AG08396 (cell line): ENCODE measurements at places on chromosomes 3 and 15.

- DNase-seq, result no peak
These were observed 129.3 kb downstream of the IQCH start for GRCh38 chr15:67383899-67384298.

- peak; percentile 53 for DNase-seq
These were observed 192.6 kb downstream of the PDZRN3 start for GRCh38 chr3:73432023-73432705.

GRCh38 chr3:71478568-71478967 is 105.0 kb downstream of the FOXP1 start:
- peak; percentile 23 for DNase-seq

- no peak for DNase-seq
These were observed 117.4 kb downstream of the LIPC start for GRCh38 chr15:58549013-58549784.

DNA sequence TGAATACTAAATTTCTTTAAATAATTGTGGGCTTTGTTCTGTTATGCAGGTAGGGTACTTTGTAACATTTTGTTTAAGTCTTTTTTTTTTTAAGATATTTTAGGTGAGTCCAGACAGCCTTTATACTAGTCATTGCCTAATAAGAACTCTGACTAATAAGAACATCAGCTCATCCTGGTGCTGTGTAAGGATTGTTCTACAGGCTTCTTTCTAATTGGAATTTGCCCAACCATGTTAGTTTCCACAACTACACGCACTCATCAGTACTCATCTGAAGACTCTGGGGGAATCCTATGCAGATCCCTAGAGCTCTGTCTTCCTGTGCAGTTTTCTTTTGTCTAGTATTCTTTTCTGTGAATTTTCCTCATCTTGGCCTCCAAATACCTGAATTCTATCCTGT is 741.8 kb downstream of the IGSF11 start:
- no peak for DNase-seq

DNA sequence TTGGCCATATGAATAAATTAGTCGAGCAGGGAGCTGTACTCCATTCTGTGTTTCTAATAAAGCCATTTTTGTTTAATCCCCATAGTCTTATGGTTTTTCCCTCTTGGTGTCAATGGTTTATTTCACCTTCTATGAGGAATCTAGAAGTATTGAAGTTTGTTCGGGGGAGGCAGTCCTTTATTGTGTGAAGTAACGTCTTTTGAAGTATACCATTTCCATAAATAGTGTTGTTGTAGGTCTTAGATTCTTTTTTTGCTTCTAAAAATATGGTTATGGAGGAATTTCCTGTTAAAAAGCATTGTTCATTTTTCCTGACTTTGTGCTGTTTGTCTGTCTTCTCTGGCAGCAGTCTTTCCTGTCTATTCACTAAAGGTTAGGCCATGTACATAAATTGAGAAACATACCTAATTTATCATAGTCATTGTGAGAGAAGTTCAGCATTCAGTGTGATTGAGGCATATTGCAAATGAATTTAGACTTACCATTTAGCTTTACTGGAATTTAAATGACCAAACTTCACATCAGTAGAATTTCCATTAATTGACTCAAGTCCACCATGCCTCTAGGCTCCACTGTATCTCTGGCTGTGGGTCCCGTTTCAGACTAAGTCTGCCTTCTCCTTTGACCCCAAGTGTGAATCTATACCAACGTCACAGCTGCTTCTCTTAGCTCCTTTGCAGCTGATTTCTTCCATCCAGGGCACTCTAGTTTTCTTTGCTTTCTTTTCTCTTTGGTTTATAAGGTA is 37.3 kb downstream of the YEATS2 start:
- no peak for DNase-seq

- peak; percentile 57 for DNase-seq
These were observed 40.3 kb downstream of the RGMA start for GRCh38 chr15:93048759-93049161.

DNA sequence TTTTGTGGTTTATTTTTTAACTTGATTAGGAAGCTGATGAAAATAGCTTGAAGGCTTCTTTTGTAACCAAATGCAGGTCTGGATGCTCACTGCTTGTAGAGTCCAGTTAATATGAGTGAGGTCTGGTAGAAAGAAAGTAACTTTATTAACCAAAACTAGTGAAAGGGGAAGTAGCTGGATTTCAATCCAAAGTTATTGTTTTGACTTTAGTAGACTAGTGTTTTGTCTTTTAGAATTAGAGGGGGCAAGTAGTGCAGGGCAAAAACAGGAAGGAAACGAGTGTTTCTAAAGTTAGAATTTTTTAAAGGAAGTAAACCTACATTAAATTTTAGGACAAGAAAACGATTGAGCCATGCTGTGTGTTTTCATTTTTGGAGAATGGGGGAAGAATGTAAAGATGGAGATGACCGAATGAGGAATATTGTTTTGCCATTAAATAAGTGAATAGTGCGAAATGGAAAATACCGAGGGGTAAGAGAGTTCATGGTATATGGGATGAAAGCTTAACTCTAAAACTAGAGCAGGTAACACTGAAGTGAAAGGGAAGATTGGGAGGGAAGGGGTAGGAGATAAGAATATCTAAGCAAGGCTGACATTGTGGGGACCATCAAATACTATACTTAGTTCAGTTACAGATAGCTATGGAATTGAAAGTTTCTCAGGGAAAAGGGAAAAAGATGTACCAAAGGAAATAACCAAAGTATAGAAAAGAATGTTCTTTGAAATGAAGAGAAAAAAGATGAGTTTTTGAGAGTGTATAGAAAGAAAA is 40.0 kb downstream of the USP3 start:
- no peak for DNase-seq

- peak; percentile 4 for DNase-seq
These were observed 464.1 kb upstream of the RARB start for GRCh38 chr3:24963762-24964625.

- no peak for DNase-seq
These were observed 108.5 kb downstream of the ASB7 start for GRCh38 chr15:100710744-100711515.

GRCh38 chr15:60297047-60297446 is 100.7 kb downstream of the ANXA2 start:
- no peak for DNase-seq

DNA sequence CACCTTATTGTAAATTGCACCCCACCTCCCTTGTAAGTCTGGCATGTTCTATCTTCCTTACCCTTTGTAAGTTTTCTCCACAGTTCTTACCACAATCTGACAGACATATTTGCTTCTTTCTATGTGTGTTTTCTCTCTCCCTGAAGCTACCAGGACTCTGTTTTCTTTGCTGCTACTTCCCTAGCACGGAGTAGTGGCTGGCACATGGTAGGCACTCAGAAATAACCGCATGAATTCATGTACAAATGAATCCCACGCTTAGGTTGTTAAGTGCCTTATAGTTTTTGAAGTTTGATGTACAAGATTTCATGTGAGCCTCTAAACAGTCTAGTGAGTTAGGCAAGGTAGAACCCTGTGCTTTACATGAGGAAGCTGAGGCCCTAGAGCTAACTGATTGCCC is 178.4 kb upstream of the CTDSPL start:
- DNase-seq, result no peak

DNA sequence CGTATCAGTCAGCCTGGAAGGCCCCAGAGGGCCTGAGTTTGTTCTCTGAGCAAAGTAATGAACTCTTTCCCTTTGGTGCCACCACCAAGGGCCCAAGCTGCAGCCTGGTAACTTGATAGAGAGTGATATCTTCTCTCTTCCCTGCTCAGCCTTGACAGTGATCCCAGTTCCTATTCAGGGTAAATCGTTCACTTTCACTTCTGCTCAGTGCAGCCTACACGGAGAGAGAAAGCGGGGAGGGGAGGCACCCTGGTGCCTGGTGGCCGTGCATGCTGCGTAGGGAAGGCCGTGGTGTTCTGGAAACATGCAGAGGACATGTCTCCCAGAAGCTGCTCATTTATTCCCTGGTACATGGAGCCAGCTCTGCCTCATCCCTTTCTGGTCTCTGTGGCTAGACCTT is 54.9 kb downstream of the KIF9 start:
- DNase-seq, result no peak

GRCh38 chr3:73448761-73449301 is 175.9 kb downstream of the PDZRN3 start:
- DNase-seq, result no peak

DNA sequence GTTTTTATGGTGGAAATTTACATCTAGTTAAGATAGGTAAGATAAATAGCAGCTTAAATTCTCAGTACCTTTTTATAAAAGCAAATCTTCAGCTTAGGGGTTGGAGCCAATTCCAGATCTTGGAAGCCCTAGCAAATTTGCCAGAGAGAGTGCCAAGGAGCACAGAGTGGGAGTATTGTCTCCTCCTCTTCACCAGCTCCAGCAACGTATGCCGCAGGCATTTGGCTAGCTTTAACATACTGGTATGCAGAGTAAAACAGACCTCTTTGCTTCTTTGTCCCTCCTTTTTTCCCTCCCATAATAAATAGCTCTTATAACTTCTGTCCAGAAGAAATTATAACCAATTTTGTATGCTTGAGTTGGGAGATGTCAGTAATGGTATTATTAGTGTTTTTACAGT is 140.4 kb downstream of the DIPK2A start:
- DNase-seq, result no peak

DNA sequence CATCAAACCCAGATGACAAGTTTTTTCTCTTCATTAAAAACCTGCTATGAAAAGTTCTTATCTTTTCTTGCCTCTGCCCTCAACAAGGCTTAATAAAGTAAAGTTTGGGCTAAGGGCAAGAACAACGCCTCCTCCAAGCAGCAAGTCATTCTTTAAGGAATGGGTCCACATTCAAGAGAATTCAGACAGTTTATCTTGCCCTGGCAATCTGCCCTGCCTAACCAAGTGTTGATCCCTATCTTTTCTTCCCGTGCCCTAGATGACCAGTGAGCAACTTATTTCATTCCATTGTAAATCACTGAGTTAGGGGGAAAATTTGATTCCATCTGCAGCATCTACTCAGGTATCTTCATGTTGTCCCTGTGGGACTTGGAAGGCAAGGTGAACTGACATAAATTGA is 370.3 kb upstream of the DPPA4 start:
- no peak for DNase-seq

GRCh38 chr15:67784090-67784781 is 41.1 kb upstream of the SKOR1 start:
- DNase-seq, result no peak

GRCh38 chr3:109152320-109152719 is 15.8 kb downstream of the C3orf85 start:
- DNase-seq, result no peak

GRCh38 chr3:181530584-181530983 is 181.1 kb upstream of the SOX2 start:
- DNase-seq, result no peak

DNA sequence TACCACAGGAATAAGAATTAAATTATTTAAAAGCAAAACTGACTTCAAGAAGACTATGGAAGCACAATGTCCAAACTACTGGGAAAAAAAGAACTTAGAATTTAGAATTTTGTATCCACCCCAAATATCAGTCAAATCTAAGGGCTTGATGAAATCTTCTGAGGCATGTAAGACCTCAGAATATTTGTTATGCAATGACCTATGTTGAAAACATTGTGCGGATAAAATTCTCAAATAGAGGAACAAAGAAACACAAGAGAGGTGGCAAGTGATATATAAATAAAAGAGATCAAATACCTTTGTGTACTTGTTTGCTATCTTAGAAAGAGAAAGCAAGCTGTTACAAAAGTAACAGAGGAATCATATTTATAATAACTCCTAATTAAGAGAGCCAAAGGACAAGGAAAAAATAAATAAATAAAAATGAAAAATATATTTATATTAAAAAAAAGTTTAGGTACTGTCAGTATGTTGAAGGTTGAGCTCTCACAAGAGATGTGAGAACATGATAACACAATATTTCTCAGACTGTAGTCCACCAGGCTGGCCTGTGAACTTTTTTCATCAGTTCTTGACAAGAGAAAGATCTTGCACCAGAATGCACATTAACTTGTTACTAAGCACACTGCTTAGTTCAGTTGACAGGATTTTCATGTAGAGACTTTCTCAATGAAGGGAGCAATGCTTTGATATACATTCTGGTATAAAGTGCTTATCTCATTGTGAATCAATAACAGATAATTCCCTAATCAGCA is 50.0 kb downstream of the CPA3 start:
- DNase-seq, result no peak

GRCh38 chr15:28456476-28457395 is 76.0 kb downstream of the GOLGA8G start:
- no peak for DNase-seq

GRCh38 chr3:21745966-21746365 is 5.0 kb downstream of the ZNF385D start:
- DNase-seq, result no peak

DNA sequence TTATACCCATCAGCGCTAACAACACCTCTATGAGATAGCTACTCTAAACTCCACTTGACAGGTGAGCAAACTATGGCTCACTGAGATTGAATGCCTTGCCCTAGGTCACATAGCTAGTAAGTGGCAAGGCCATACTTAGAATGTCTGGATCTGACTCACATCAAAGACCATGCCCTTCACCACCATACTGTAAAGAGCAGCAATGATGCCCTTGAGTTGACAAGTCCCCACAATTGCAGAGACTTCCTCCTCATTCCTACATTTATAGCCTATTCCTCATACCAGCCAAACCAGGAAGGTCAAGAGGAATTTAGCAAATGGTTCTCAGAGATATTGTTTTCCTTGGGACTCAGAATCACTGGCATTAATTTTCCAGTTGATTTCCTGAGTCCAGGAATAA is 157.8 kb upstream of the SNTN start:
- DNase-seq, result no peak

DNA sequence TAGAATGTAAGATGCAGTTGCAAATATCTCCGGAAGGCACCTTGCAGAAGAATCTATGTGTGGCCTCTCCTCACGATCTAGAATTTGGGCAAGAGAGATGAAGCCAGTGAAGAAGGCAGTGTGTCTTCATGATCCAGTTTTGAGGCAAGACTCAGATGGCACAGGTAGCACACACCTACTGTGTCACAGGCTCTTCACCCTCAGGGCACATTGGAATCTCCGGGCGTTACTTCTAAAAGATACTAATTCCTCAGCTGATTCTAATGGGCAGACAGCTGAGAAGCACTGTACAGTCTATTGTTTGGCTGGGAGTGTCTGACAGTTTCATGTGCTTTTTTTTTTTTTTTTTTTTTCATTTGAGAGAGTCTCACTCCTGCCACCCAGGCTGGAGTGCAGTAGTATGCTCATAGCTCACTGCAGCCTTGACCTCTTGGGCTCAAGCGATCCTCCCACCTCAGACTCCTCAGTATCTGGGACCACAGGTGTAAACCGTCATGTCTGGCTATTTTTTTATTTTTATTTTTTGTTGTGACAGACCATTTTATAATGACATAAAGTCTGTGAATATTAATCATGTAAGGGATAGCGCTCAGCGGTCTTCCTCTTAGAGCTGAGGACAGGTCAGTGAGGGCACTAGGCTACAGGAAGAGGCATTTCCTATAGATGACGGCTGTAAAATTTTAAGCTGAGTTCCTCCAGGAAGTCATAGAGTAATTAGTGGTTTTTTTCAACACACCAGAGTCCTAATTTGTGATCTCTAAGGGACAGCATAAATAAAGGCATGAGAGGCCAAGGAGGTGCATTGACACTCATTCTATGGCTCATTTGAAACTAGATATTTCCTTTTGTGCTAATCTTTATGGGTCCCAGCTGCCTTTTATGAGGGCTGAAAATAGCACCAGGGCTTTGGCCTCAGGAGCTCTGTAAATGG is 4.0 kb downstream of the C3orf52 start:
- no peak for DNase-seq
